ENCODE measurements at places on chromosomes 3 and 15.

DNA sequence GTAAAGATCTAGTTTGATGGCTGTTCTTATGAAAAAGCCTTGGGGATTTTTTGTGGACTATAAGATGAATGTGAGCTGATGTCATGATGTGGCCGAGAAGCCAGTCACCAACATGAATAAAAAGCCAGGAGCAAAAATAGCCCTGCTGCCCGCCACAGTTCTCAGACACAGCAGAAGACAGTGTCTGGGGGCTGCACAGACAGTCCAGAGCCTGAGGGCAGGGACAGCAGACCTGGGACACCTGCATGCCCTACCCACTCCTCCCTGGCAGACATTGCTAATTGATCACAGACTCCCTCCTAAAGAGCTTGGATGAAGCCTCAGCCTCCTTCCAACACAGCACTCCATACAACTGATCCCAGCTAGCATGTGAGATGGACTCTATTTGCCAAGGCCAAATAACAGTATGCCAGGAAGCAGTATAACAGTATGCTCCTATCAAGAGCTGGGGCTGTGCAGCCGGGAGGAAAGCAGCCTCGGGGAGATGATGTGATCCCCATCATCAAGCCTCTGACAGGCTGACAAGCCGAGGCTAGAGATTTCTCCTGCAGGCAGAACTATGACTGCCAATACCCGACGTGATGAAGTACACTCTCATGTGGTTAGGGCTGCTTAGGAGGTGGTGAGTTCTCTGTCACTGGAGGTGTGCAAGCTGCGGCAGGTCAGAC lies 105.4 kb upstream of the RPL32 start:
- no peak overlapping the region for H3K27ac ChIP-seq
- H3K36me3 ChIP-seq, result no peaks in the 10 kb centered on the region
- H3K4me3 ChIP-seq, result no peak overlapping the region
- no peak for DNase-seq

DNA sequence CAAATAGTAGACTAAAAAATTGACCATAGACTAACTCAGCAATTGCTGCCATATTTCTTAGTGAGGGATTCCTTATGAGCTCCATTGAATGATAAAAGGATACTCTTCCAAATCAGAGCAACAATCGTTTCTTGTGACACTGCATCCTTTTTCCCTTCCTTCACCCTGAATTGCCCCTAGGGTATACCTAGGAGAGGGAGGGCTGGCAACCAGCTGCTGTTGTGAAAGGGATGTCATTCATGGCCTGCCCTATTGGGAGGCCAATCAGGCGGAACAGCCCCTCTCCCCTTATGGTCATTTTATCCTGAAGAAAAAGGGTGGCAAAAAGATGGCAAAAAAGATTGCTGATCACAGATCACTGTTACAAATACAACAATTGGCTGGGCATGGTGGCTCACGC lies 26.3 kb downstream of the B3GNT5 start:
- no peaks in the 10 kb centered on the region for H3K36me3 ChIP-seq
- peaks cover 5% of the 10 kb centered on the region for H3K4me1 ChIP-seq
- H3K27me3 ChIP-seq, result no peaks in the 10 kb centered on the region
- H3K27ac ChIP-seq, result no peak overlapping the region
- no peak for DNase-seq

DNA sequence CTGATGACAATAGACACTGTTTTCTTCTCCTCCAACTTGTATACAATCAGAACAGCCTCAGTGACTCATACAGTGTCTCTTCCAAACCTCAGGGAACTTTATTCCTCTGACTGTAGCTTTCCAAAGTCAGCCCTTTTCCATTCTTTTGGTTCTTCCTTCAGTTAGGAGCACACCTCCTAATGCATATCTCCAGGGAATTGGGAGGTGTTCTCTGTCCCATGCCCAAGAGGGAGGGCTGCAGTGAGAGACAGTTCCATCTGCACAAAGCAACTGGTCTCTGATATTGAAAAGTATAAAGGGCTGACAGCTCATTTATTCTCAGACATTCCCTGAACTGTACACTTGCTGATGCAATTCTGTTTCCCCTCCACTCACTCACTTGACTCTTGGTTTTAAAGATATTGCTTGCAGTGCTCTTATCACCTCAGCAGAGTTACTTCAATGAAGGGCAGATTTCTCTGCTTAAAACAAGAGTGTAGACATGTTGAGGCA lies 337.8 kb upstream of the TBC1D5 start:
- no peaks in the 10 kb centered on the region for H3K27me3 ChIP-seq
- peaks cover 24% of the 10 kb centered on the region for H3K4me1 ChIP-seq
- no peak for DNase-seq
- H3K27ac ChIP-seq, result peak overlapping the region; percentile 52

DNA sequence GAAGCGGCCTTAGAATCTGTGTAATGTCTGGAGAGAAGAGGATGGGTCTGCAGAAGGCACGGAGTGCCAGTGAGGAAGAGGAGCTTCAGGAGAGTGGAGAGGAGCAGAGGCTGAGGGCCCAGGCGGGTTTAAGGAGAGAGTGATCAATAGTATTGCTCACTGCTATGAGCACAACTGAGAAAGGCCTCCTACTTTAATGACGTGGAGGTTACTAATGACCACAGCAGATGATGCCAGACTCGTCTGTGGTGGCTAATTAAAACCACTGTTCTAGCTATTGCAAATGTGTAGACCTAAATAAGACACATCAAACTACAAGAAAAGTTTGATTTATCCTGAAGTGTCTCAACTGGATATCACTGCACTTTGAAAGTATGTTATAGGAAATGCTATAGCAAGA lies 33.2 kb downstream of the MTMR10 start:
- peaks cover 1% of the 10 kb centered on the region for H3K36me3 ChIP-seq
- H3K4me1 ChIP-seq, result peaks cover 19% of the 10 kb centered on the region
- H3K27ac ChIP-seq, result no peak overlapping the region
- no peak for DNase-seq
- no peak overlapping the region for H3K4me3 ChIP-seq

DNA sequence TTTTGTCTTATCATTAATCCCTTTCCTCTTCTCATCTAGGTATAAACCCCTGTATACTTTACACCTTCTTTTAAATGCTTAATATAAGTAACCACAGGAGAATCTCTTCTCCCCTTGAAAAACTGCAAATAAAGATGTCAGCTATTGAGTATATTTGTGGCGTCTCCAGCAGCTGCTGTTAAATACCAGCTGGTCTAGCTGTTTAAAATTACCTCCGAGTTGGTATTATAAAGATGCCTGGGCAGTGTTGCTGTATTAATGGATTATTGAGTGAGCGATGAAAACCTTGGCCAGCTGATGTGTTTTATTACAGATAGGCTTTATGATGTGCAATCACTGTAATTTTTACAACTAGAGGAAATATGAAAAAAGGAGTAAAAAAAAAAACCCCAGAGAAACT lies 388.1 kb downstream of the TBC1D5 start:
- H3K4me3 ChIP-seq, result no peak overlapping the region
- no peaks in the 10 kb centered on the region for H3K4me1 ChIP-seq
- H3K36me3 ChIP-seq, result no peaks in the 10 kb centered on the region
- no peak for DNase-seq
- H3K27ac ChIP-seq, result no peak overlapping the region
- no peaks in the 10 kb centered on the region for H3K27me3 ChIP-seq

- DNase-seq, result no peak
- no peak overlapping the region for H3K4me3 ChIP-seq
- H3K27ac ChIP-seq, result no peak overlapping the region
- no peaks in the 10 kb centered on the region for H3K4me1 ChIP-seq
- no peaks in the 10 kb centered on the region for H3K27me3 ChIP-seq
These were observed 199.4 kb downstream of the OCA2 start for GRCh38 chr15:27899583-27900285.

DNA sequence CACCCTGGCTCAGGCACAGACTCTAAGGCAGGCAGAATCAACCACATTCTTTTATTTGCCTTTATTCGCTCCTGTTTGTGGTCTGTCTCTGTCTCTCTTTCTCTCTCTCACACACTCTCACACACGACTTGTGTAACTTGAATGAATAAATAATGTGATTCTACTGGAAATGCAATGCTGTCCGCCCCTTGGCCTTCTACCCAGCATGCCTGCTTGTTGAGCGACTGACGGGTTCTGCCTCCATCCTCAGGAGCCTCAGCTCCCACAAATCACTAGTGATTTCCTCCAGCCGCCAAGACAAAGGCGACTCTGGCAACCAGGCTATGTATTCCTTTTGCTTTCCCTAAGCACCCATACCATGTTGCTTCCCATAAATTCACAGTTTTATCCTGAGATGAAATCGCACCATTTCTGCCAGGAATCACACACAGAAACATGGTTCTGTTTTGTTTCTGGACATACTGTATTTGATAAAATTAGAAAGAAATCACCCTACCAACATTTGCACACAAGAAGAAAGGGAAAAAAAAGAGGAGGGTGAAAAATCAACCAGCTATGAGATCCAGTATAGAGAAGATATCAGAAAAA lies 460.8 kb downstream of the MAGI1 start:
- H3K4me1 ChIP-seq, result 0 out of 2 replicates have a peak, but pooled peaks cover 5% of the 10 kb centered on the region
- no peak for DNase-seq
- no peaks in the 10 kb centered on the region for H3K27me3 ChIP-seq
- H3K4me3 ChIP-seq, result no peak overlapping the region

- H3K27me3 ChIP-seq, result no peaks in the 10 kb centered on the region
- no peak overlapping the region for H3K27ac ChIP-seq
- no peak overlapping the region for H3K4me3 ChIP-seq
- H3K4me1 ChIP-seq, result no peaks in the 10 kb centered on the region
These were observed 185.9 kb downstream of the SUCLG2 start for GRCh38 chr3:67468511-67468910.

- no peak overlapping the region for H3K27ac ChIP-seq
- DNase-seq, result no peak
- H3K27me3 ChIP-seq, result no peaks in the 10 kb centered on the region
- no peaks in the 10 kb centered on the region for H3K36me3 ChIP-seq
- H3K4me1 ChIP-seq, result no peaks in the 10 kb centered on the region
- H3K4me3 ChIP-seq, result no peak overlapping the region
These were observed 168.0 kb downstream of the SHOX2 start for GRCh38 chr3:157938154-157938779.

DNA sequence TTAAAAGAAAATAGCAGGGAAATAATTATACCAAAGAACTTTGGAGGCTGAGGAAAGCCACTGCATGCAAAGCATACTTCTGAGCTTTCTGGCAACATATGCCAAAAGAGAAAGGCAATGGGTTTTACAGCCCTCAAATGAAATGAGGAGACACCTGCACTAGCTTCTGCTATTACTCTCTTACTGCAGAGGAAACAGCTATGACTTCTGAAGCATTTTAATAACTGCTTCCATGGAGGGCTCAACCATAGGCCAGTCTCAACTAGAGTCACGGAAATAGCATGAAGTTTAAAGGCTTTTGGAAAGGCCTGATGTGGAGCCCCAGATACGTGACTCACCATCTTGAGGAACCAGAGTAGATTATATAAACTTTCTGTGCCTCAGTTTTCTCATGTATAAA lies 114.8 kb downstream of the OXNAD1 start:
- H3K27me3 ChIP-seq, result no peaks in the 10 kb centered on the region
- H3K4me3 ChIP-seq, result no peak overlapping the region
- no peaks in the 10 kb centered on the region for H3K36me3 ChIP-seq
- H3K27ac ChIP-seq, result no peak overlapping the region
- DNase-seq, result no peak

DNA sequence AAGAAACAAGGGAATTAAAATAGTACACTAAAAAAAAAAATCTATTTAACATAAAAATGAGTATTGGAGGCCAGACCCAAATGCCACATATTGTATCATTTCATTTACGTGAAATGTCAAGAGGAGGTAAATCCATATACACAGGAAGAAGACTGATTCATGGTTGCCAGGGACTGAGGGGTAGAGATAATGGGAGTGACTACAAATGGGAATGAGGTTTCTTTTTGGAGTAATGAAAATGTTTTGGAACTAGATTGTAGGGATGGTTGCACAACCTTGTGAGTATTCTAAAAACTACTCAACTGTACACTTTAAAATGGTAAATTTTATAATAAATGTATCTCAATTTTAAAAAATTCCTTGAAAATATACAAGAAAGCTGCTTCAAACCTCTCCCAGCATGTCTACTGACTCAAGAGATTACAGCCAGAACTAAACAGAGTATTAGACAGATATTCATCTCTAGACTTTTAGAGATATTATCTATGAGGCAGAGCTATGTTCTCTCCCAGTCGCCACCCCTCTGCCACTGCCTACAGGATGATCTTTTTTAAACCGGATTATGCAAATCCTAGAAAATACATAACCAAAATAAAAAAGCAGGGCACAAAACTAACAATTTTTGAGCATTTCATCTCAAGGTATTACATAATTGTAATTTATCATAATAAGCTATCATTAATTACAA lies 6.2 kb downstream of the HLTF start:
- H3K27ac ChIP-seq, result no peak overlapping the region
- DNase-seq, result no peak

GRCh38 chr3:142981108-142981507 lies 17.6 kb upstream of the PAQR9 start:
- H3K27ac ChIP-seq, result no peak overlapping the region
- H3K4me1 ChIP-seq, result peaks cover 15% of the 10 kb centered on the region
- DNase-seq, result no peak
- H3K27me3 ChIP-seq, result no peaks in the 10 kb centered on the region
- H3K4me3 ChIP-seq, result no peak overlapping the region

GRCh38 chr3:54374214-54374852 lies 252.0 kb downstream of the CACNA2D3 start:
- no peaks in the 10 kb centered on the region for H3K4me1 ChIP-seq
- H3K4me3 ChIP-seq, result no peak overlapping the region
- no peaks in the 10 kb centered on the region for H3K36me3 ChIP-seq
- 0 out of 2 replicates have a peak, but pooled peaks cover 17% of the 10 kb centered on the region for H3K27me3 ChIP-seq
- no peak overlapping the region for H3K27ac ChIP-seq

GRCh38 chr3:149449799-149450198 lies 24.7 kb upstream of the TM4SF4 start:
- no peaks in the 10 kb centered on the region for H3K27me3 ChIP-seq
- H3K4me3 ChIP-seq, result no peak overlapping the region
- H3K36me3 ChIP-seq, result no peaks in the 10 kb centered on the region
- no peak for DNase-seq

- H3K27ac ChIP-seq, result no peak overlapping the region
- H3K4me3 ChIP-seq, result no peak overlapping the region
- no peaks in the 10 kb centered on the region for H3K36me3 ChIP-seq
- no peaks in the 10 kb centered on the region for H3K27me3 ChIP-seq
- DNase-seq, result no peak
These were observed 49.1 kb downstream of the NEK11 start for GRCh38 chr3:131075632-131076328.

DNA sequence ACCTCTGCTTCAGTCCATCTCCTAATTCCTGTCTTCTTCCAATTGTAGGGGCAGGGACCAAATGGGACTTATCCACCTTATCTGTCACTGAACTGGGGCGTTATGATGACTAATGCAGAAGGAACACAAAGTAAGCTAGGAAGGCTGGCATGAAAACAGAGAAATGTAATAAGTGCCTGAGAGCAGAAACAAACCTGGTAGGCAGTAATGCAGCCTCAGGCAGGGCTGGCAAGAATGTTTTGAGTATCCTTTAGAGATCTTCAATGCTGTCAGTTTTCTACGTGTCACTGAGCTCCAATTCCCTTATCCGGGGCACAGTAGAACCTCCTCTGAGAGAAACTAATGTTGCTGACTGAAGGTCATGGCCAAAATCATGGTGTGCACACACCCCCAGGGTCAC lies 246.2 kb upstream of the TBL1XR1 start:
- H3K27ac ChIP-seq, result no peak overlapping the region
- DNase-seq, result peak; percentile 19
- no peaks in the 10 kb centered on the region for H3K36me3 ChIP-seq
- H3K4me1 ChIP-seq, result peaks cover 21% of the 10 kb centered on the region
- no peak overlapping the region for H3K4me3 ChIP-seq

GRCh38 chr3:150372722-150373121 lies 35.4 kb upstream of the TSC22D2 start:
- no peaks in the 10 kb centered on the region for H3K36me3 ChIP-seq
- no peak for DNase-seq
- H3K27ac ChIP-seq, result peak overlapping the region; percentile 66
- H3K4me3 ChIP-seq, result no peak overlapping the region
